ENCODE measurements at places on chromosomes 1 and 21.
A peak's percentile ranks its signal among the peaks of the same experiment; 100 is the strongest.

- DNase-seq = no peak
Observed at GRCh38 chr1:247385283-247385682, 30.7 kb upstream of the NLRP3 start.

- no peak for DNase-seq
Observed at GRCh38 chr1:92066321-92066720, 8.9 kb downstream of the SETSIP start.

DNA sequence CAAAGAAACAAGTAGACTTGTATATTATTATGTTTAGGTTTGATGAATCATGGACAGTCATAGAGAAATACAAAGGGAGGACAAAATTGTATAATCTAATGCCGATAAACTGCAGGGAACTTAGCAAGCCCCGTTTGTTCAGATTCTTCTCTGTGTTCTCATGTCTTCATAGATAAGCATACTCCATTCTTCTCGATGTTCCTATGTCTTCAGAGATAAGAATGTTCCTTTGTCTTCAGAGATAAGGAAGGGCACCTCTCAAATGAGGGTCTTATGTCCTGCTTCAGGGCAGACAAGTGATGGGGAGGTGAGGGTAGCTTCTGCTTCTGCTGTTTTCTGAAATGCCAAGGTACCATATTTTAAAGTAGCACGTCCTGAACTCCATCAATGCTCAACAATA is 19.7 kb upstream of the TADA1 start:
- DNase-seq = no peak

GRCh38 chr1:210624722-210625121 is 296.0 kb downstream of the HHAT start:
- no peak for DNase-seq

DNA sequence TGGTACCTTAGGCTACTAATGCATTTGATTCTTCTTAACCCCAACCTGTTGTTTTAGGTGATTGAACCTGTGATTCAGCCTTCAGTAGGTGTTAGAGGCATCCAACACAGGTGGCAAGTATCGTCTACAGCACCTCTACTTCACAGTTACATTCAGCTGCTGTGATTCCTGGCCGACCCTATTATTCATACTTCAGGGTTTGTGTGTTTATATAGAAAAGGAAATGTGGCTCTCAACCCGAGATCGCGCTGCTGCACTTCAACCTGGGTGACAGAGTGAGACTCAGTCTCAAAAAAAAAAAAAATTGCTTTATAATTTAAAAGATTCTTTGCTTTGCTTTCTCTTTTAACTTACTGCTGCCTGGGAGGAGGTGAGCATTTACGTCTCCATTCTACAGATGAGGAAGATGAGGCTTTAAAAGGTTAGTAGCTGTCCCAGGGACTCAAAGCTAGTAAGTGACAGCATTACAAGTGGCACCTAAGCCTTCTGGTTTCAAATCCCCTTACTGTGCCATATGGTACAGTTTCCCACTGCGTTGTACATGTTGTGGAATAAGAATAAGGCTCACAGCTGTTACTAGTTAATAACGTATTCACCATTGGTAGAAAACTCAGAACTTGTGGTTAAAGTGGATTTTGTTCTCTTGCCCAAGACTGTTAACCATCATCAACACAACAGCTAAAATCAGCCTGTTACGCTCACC is 9.9 kb upstream of the GPR25 start:
- DNase-seq = no peak

DNA sequence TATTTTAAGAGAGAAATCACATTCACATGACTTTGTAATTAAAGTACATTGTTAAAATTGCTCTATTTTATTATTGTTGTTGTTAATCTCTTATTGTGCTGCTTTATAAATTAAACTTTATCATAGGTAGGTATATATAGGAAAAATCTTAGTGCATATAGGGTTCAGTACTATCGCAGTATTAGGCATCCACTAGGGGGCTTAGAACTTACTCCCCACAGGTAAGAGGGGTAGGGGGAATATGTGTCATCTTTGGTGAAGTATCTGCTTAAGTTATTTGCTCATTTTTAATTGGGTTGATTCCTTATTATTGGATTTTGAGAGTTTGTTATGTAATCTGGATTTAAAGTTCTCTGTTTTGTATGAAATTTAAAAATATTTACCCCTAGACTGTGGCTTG is 385.2 kb downstream of the DUSP10 start:
- no peak for DNase-seq

DNA sequence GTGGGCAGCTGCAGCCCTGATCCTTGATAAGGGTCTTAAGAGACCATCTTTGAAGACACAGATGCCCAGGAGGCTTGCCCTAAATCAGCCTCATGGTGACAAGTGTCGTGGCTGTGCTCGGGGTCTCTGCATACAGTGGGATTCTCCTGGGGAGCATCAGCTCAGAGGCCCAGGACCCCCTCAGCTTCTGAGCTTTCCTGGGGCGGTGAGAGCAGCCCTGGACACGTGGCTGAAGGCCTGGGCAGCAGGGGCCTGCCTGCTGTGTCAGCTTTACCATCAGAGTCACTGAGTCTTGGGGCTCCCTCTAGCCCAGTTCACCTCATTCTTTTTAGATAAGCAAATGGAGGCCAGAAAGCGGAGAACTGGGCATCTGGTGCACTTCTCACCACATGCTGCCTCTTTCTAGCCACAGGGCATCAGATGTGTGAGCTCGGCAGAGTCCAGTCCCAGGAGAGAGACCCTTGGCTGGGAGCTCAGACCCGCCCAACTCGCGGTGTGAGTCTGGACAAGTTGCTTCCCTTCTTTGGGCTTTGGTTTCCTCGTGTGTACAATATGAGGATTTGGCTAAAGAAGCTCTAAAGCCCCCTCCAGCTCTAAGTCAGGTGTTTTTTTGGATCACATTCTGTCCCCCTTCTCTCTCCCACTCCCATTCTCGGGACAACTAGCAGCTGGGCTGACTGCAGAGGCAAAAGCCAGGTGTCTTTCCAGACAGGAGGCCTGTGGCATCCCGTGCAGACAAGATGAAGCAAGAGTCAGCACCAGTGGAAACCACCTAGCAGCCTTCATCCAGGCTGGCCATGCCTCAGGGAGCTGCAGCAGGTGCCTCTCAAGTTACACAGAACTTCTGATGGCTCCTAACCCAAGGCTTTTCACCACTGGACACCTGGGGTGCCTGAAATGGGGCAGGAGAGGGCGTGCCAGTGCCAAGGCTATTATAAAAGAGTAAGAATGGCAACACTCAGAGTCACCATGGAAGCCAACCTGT is 119.1 kb downstream of the KCNN3 start:
- peak; percentile 31 for DNase-seq

- DNase-seq = no peak
Observed at GRCh38 chr1:55076356-55076755, 37.0 kb downstream of the PCSK9 start.

- DNase-seq = no peak
Observed at GRCh38 chr21:44602463-44602850, 2.1 kb downstream of the KRTAP10-7 start.

DNA sequence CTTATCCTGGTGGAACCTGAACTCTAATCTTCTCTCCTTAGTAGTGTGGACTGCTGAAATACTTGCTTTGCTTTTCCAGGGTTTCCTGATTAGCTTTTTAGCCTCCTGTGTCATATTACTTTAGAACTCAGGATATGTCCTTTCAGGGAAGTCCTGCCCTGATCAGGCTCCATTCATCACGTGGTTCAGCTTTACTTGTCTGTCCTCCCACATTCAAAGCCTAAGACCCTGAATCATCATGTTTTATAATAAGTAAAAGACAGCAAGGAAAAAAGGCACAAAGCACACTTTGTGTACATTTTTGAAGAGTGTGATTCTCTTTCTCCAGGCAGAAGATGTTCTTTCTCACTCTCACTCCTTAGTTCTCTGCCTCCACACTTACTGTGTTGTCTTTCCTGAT is 70.6 kb downstream of the PATJ start:
- DNase-seq = no peak

All from left lobe of liver (tissue), 2 donors.